ENCODE measurements at places on chromosomes 7 and 10. TPM values are rescaled to one million over a fixed set of nuclear protein-coding genes. Genes with fewer than 3 reads are reported as not detected.

The TUBB8 gene
- total RNA-seq = not detected

DNA sequence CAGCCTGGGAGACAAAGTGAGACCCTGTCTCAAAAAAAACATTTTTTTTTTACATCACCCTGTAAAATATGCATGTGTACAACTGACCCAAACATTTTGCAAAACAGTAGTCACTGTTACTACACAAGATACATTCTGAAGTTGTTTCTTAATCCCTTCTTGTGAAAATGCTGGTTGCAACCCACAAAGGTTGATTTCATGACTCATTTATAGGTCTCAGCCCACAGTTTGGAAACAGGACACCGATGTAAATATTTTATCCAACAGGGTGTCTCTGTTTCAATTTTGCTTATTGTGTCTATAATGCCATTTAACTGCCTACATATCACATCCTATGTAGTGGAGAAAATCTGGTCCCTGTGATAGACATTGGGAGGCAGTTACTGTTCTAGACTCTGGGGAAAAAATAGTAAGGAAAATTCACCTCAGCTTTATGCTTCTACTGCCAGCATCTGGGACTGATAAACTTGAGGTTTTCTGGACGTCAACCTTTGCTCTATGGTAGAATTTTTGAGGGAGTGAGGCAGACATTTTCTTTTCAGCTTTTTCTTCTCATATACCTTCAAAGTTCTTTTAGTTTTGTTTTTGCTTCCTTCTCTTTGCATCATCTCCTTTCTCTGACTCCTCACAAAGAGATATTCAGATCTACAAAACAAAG is 1.6 kb upstream of the RAB19 start:
- no peaks in the 10 kb centered on the region for H3K4me1 ChIP-seq
- no peaks in the 10 kb centered on the region for H3K27me3 ChIP-seq
- H3K4me3 ChIP-seq = no peak overlapping the region
- no peak overlapping the region for H3K27ac ChIP-seq
- H3K36me3 ChIP-seq = no peaks in the 10 kb centered on the region

DNA sequence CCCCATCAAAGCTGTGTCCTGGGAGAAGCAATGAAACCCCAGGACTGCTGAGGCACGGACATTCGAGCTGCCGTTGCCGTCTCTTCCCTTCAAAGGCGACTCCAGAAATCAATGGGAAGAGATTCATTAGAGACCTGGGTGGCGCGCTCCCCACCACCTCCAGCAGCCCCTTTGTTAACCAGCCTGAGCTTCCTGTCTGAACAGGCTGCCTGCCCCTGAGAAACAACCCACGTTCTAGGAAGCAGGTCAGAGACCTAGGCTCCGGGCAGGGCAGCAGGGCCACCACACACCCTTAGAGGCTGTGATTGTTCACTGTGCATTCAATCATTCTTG is 110.9 kb upstream of the PPIF start:
- peaks cover 11% of the 10 kb centered on the region for H3K4me1 ChIP-seq
- DNase-seq = no peak
- no peaks in the 10 kb centered on the region for H3K36me3 ChIP-seq
- H3K4me3 ChIP-seq = no peak overlapping the region
- H3K27me3 ChIP-seq = no peaks in the 10 kb centered on the region

DNA sequence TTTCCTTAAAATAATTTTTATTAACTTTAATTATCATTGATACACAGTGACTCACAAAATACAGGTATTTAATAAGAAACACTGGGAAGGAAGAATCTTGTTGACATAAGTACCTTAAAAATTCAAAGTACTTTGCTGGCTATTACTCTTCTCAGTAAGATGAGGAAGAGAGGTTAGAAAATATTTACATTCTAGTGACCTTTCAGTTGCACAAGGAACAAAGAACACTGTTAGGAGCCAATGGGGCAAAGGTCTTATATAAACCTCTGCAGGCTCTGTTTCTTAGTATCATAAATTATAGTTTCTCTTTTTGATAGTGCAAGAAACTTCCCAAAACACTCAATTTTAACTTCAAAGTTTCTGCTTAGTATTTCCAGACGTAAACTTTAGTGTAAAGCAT is 4.8 kb upstream of the TAX1BP1 start:
- H3K4me3 ChIP-seq = no peak overlapping the region
- H3K27ac ChIP-seq = no peak overlapping the region
- DNase-seq = no peak
- no peaks in the 10 kb centered on the region for H3K27me3 ChIP-seq
- H3K4me1 ChIP-seq = peaks cover 1% of the 10 kb centered on the region
- no peaks in the 10 kb centered on the region for H3K36me3 ChIP-seq

GRCh38 chr7:90850471-90850870 is 254.3 kb downstream of the CDK14 start:
- H3K36me3 ChIP-seq = no peaks in the 10 kb centered on the region
- peaks cover 1% of the 10 kb centered on the region for H3K4me1 ChIP-seq
- H3K4me3 ChIP-seq = no peak overlapping the region
- no peaks in the 10 kb centered on the region for H3K27me3 ChIP-seq
- no peak for DNase-seq
- H3K27ac ChIP-seq = no peak overlapping the region

Measured in ovary (tissue), 10 donors.